PC-9 (cell line): ENCODE measurements at places on chromosomes 5 and 9. TPM values are rescaled to one million over a fixed set of nuclear protein-coding genes. Genes with fewer than 3 reads are reported as not detected.

Gene UCK1
- 31.7 and 33.5 TPM in 2 replicates for total RNA-seq

GRCh38 chr9:761793-762560, 79.5 kb upstream of the DMRT1 start:
- DNase-seq, result no peak

GRCh38 chr5:104199771-104200170, 637.2 kb upstream of the NUDT12 start:
- DNase-seq, result no peak

Gene RALGPS1
- 23.3 and 25.8 TPM in 2 replicates for total RNA-seq

- no peak for DNase-seq
Observed at GRCh38 chr5:114909424-114909823, 260.3 kb downstream of the TRIM36 start.
